ENCODE measurements at places on chromosomes 1 and 21.

- DNase-seq = peak; percentile 74
Observed at GRCh38 chr1:29121936-29122681, 1.6 kb downstream of the TMEM200B start.

GRCh38 chr1:157095551-157095950, 4.1 kb downstream of the ETV3L start:
- DNase-seq = no peak

DNA sequence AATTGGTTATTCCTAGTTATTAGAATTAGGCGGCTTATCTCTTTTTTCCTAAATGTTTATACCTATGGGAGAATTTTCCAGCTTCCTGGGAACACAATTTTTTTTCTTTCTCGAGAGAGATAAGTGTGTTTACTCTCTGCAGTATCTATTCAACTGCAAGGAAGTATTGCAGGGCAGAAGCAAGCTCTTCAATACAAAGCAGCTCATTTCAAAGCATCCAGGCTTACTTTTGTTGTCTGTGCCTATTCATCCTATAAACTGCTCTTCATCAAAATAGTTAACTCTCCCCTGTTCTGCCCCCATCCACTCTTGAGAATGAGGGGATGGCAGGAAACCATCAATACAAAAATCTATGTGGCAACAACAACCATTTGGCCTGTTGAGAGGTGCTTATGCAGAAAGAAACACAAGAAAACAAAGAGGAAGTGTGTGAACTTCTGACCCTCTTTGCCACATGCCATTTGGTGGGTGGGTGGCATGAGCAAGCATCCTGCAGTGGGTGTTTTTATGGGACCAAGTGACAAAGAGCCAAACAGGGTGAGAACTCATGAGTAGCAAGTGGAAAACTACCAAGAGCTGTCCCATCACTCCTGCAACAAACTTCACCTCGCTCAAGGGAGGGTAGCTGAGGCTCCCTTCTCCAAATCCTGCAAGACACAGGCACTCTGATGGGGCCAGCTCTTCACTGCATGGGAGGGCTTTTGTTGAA, 50.6 kb upstream of the MRPS6 start:
- no peak for DNase-seq

GRCh38 chr1:110549831-110550230, 30.9 kb upstream of the KCNA10 start:
- no peak for DNase-seq

GRCh38 chr1:46969014-46969619, 27.8 kb upstream of the CYP4A11 start:
- no peak for DNase-seq

DNA sequence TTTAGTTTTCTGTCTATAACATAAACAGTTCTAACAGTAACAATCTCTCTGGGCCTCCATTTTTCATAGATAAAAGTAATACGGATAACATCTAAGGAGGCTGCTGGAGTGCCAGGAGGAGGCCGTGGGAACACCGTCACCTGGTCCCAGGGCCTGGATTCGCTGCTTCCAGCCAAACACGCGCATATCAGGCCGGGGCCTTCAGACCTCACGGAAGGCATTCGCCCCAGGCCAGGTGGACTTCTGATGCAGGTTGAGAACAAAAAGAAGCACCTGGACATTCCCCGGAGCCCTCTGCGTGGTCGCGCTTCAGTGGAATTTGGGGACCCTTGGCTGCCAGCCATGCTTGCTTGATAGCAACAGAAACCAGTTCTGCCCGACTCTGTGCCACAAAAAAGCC, 113.1 kb upstream of the GUCA2B start:
- DNase-seq = no peak

GRCh38 chr1:9766759-9767442, 56.9 kb downstream of the CLSTN1 start:
- DNase-seq = peak; percentile 50

DNA sequence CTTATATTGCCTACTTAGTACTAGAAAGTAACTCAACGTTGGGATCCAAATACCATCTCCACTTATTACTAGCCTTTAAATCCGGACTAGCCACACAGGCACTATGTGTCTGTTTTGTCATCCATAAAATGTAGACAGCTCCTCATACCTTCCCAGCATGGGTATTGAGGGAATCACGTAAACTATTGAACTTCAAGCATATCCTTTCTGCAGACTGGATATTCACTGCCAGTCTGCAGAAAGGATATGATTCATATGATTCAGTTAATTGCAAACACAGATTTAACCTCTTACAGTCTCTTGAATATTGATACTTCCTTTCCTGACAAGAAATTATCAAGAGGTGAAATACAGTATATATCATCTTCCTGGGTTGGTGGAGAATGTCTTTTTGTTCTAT, 186.0 kb downstream of the LEPR start:
- DNase-seq = no peak

- DNase-seq = no peak
Observed at GRCh38 chr1:111618081-111618480, 1.5 kb upstream of the RAP1A start.

GRCh38 chr1:12380326-12381249, 150.8 kb downstream of the VPS13D start:
- DNase-seq = no peak

GRCh38 chr1:67175530-67176087, 9.4 kb downstream of the IL23R start:
- no peak for DNase-seq

GRCh38 chr1:64171797-64172281, 31.6 kb upstream of the UBE2U start:
- no peak for DNase-seq

GRCh38 chr1:201505503-201505890, 1.4 kb downstream of the CSRP1 start:
- no peak for DNase-seq

DNA sequence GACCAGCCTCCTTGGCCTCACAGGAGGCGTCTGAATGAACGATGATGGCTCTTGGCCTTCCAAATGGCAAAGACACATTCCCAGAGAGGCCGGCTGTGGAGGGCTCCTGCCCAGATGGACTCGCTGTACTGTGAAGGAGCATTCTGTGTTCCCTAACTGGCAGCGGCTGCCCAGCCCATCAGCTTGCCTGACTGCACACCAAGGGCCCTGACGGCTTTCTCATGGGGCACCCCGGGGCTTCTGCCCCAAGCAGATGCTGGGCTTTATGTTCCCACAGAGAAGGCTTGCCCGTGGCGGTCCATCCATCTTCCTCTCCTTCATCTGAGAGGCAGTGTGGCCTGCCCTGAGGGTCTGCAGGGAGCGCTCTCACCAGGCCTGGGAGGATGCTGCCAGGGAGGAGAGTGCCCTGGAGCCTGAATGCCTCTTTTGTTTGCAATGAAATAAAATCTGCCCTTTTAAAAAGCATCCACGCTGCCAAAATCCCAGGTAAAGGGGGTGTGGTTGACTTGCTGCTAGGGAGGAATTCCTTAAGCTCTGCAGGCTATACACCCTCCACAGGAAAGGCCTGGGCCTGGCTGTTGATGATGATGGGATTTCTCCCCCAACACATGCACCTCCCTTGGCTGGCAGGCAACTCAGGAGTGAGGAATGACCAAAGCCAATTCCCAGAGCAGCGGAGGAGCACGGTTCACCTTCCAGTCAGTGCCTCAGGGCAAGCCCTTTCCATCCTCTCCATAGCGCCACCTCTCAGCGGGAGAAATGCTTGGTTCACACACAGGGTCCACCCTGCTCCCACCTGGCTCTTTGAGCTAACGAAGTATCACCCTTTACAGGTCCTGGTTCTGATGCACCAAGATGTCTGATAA, 84.6 kb upstream of the SSX2IP start:
- no peak for DNase-seq

GRCh38 chr21:45475797-45476570, 66.3 kb downstream of the SLC19A1 start:
- no peak for DNase-seq

GRCh38 chr1:153976819-153977249, 640 bp downstream of the JTB start:
- DNase-seq = no peak

GRCh38 chr1:89070509-89070908, 5.5 kb upstream of the GBP1 start:
- no peak for DNase-seq

GRCh38 chr1:65495137-65495536, 74.7 kb downstream of the LEPR start:
- no peak for DNase-seq

DNA sequence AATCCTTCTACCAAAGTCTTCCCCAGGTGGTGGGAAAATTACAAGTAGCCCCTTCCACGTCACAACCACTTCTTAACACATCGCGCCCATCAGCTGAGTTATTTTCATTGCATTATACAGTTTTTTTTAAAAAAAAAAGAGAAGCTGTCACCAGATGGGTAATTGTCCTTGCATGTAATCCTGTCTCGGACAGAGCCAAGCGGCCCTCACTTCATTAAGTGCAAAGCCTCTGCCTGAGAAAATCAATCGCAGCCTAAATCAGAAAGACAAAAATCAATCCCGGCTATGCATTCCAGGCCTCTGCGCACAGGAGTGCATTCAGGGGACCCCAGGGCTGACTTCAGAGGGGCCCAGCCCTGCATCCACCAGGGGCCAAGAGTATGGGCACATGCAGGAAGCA, 538.9 kb downstream of the NPHP4 start:
- DNase-seq = no peak

DNA sequence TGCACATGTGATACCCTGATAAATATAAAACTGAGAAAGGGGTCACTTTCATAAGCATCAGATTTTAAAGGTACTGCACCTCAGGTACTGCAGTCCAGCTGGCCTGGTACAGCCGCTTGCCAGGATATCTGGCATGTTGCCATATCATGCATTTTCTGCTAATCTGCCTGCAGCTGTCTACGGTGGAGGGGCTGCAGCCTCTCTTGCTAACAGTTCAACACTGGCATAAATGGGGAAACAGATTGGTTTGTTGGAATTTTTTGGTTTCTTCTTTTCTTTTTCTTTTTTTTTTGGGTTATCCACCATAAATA, 71.5 kb downstream of the MIS18A start:
- DNase-seq = no peak

- no peak for DNase-seq
Observed at GRCh38 chr1:93874025-93874651, 4.9 kb downstream of the DNTTIP2 start.

- no peak for DNase-seq
Observed at GRCh38 chr21:42429856-42430255, 26.2 kb downstream of the UBASH3A start.

- DNase-seq = no peak
Observed at GRCh38 chr1:91684481-91685196, 184.0 kb downstream of the CDC7 start.

DNA sequence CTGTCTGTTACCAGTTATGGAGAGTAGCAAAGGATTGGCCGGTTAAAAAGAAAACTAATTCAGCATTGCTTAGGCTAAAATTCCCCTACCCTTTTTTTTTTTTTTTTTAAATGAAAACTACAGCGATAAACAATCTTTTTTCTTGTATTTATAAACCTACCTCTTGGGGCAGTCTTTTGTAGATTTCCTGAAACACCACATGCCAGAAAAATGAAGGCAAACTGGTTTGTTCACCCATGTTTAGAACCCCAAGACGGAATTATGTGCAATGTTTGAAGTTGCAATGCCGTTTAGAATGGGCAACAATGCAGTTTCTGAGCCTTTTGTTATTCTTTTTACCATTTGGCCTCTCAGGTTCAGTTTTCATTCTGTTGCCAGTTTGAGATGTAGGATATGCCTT, 59.1 kb downstream of the PRDM2 start:
- DNase-seq = no peak

GRCh38 chr21:34609933-34610549, 4.9 kb downstream of the RCAN1 start:
- DNase-seq = no peak

- no peak for DNase-seq
Observed at GRCh38 chr1:70038025-70038424, 167.4 kb downstream of the LRRC40 start.

DNA sequence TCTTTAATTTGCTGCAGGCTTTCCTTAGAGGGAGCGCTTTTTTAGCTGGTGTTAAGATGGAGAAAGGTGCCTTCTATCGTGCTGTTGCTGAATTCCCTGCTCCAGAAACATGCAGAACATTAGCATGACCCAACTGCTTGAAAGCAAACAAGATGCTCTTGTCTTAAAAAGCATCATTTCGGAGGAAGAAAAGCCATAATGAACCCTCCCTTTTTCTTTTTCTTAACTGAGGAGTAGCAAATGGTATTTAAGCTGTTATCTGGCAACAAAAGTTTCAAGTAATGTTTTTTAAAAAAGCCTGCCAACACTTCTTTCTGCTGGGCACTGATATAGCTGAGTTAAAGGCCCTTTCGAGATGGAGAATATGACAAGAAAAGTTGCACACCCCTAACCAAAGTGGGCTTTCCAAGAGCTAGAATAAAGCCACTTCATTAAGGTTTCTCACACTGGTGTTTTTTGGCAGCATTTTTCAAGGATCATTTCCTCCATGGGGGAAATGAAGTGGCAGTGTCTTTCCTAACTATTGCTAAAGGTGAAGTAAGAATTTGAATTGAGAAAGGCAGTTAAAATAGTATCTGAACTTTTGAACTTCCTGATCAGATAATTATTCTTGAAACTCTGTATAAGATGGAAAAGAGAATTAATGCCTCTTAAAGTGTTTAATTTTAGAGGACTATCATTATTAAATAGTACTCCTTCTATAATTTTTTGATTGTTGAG, 38.8 kb downstream of the ST6GALNAC5 start:
- no peak for DNase-seq

- DNase-seq = no peak
Observed at GRCh38 chr1:61447968-61448430, 276.9 kb downstream of the TM2D1 start.

- no peak for DNase-seq
Observed at GRCh38 chr1:109570414-109570813, 22.0 kb downstream of the GNAI3 start.

GRCh38 chr1:40691538-40692428, at the start of gene NFYC:
Gene NFYC, plus strand, starts transcription at chr1:40691704. Its CDS starts 47,140 bp downstream, at chr1:40738844.
- DNase-seq = peak; percentile 99

DNA sequence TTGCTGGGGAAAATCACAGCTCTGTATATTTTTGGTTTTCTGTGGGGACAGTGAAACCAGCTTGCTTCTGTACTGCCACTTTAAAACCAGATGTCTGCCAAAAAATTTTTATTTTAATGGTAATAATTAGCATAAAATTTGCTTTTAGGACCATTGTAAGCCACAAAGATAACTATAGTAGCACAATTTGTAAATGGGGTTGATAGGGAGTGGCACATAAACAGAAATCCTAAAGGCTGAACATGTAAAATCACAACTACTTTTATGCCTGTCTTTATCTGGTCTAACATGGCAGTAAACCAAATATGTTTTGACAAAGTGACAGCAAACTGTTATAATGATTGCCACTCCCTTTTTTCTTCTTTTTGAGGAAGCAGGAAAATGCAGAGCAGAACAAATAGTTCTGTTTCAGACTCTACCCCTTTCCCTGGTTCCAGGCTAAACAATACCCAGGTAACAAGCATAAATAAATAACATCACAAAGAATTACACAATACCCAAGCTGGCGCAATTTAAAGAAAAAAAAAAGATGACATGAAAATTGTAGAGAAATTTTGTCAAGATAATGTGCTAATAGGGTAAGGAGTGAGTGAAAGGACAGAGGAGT, 24.0 kb upstream of the CCDC181 start:
- no peak for DNase-seq

Data from aorta (tissue), 5 donors.